ENCODE measurements at places on chromosomes 11 and 22. TPM values are rescaled to one million over a fixed set of nuclear protein-coding genes. Genes with fewer than 3 reads are reported as not detected.

The MTCH2 gene
- 116 TPM for total RNA-seq

The CSNK2A3 gene
- 2.1 TPM for total RNA-seq

The C11orf91 gene
- not detected for total RNA-seq

The MGAT3 gene
- total RNA-seq: 1.1 TPM

The RNASEH2C gene
- 36.1 TPM for total RNA-seq

All from H4 (cell line).